ENCODE measurements at places on chromosomes 12 and 14.
A peak's percentile ranks its signal among the peaks of the same experiment; 100 is the strongest.

DNA sequence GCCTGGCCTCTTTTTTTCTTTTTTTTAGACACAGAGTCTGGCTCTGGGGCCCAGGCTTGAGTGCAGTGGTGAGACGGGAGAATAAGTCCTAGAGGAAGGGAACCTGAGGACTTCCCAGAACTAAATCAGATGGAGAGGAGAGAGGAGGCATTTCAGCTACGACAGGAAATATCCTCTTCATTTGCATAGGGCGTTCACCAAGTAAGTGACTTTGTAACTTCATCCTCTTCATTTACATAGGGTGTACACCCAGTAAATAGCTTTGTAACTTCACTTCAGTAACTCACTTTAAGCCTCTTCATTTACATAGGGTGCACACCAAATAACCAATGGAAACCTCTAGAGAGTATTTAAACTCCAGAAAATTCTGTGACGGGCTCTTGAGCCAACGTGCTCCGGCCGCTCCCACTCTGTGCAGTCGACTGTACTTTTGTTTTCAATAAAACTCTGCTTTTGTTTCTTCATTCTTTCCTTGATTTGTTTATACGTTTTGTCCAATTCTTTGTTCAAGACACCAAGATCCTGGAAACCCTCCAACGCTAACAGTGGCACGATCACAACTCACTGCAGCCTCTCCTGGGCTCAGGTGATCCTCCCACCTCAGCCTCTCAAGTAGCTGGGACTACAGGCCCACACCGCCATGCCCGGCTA lies 21.4 kb upstream of the ANKRD9 start:
- DNase-seq: no peak

- no peak for DNase-seq
Measured at GRCh38 chr14:34372786-34373185, 89.3 kb downstream of the SPTSSA start.

DNA sequence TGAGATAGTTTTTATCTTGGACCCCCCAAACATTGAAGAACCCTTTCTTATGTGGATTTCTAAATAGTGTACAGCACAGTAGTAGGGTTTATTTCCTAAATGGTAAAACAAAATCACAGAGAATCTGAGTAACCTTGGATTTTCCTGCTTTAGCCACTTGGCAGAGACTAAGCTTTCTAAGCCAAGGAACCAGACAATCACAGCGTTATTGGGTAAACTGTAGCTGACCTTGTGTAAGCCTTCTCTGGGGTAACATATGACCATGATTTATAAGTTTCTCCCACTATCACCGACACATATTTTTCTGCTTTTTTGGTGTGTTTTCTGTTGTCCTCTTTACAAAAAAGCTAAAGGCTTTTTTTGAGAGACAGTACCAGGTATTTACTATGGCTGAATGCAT lies 136.3 kb upstream of the PZP start:
- DNase-seq: no peak

DNA sequence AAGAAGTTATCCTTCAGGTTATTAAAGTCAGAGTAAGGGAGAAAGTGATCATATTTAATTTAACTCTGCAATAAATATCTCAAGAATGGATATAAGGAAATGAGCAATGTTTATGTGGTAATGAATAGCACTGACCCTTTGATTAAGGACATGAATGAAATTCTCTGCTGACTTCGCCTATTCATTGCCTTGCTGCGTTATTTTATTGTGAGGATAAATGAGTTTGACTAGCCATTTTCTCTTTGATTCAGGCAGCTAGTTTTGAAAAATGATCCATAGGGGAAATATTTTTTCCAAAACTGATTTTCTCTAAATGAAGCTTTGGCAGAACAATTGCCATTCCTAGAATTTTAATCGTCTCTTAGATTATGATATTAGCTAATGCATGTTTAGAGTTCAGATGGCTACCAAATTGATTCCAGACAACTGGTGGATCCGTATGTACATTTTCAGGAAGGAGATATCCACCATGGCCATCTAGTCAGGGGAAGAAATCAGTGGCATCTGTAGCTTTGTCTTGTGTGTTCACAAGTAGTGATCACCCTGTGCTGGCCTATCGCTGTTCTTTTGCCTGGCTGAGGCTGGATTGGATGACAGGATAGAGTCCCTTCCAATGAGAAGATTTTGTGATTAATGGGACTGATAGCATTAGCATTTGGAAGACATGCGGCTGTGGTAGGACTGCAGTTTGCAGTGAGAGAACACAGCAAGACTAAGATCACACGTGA lies 302.3 kb upstream of the RGS6 start:
- DNase-seq: no peak

GRCh38 chr14:73058922-73059673 lies 764 bp downstream of the RBM25 start:
- peak; percentile 18 for DNase-seq

- no peak for DNase-seq
Measured at GRCh38 chr12:10247436-10248058, 34.9 kb downstream of the GABARAPL1 start.

- DNase-seq: no peak
Measured at GRCh38 chr12:106081606-106082005, 57.1 kb downstream of the NUAK1 start.
